ENCODE measurements at places on chromosomes 6 and 20. TPM values are rescaled to one million over a fixed set of nuclear protein-coding genes. Genes with fewer than 3 reads are reported as not detected.
A peak's percentile ranks its signal among the peaks of the same experiment; 100 is the strongest.

GRCh38 chr6:168086616-168087015 lies 7.6 kb upstream of the FRMD1 start:
- DNase-seq, result no peak
- no peaks in the 10 kb centered on the region for H3K27me3 ChIP-seq
- H3K4me1 ChIP-seq, result no peaks in the 10 kb centered on the region
- H3K36me3 ChIP-seq, result no peaks in the 10 kb centered on the region
- no peak overlapping the region for H3K4me3 ChIP-seq
- H3K27ac ChIP-seq, result no peak overlapping the region

- peak overlapping the region; percentile 93 for H3K4me3 ChIP-seq
- H3K36me3 ChIP-seq, result no peaks in the 10 kb centered on the region
- H3K27ac ChIP-seq, result peak overlapping the region; percentile 100
- DNase-seq, result peak; percentile 78
- no peaks in the 10 kb centered on the region for H3K27me3 ChIP-seq
- peaks cover 89% of the 10 kb centered on the region for H3K4me1 ChIP-seq
Measured at GRCh38 chr6:36120539-36120938, 9.8 kb upstream of the MAPK13 start.

- H3K27ac ChIP-seq, result peak overlapping the region; percentile 26
- peaks cover 20% of the 10 kb centered on the region for H3K4me1 ChIP-seq
- peaks cover 16% of the 10 kb centered on the region for H3K27me3 ChIP-seq
- H3K4me3 ChIP-seq, result no peak overlapping the region
Measured at GRCh38 chr20:650281-650680, 2.7 kb downstream of the SRXN1 start.

GRCh38 chr6:71345476-71346333 lies 57.1 kb downstream of the OGFRL1 start:
- no peaks in the 10 kb centered on the region for H3K27me3 ChIP-seq
- H3K4me1 ChIP-seq, result no peaks in the 10 kb centered on the region
- no peak overlapping the region for H3K27ac ChIP-seq
- DNase-seq, result no peak
- no peaks in the 10 kb centered on the region for H3K36me3 ChIP-seq

DNA sequence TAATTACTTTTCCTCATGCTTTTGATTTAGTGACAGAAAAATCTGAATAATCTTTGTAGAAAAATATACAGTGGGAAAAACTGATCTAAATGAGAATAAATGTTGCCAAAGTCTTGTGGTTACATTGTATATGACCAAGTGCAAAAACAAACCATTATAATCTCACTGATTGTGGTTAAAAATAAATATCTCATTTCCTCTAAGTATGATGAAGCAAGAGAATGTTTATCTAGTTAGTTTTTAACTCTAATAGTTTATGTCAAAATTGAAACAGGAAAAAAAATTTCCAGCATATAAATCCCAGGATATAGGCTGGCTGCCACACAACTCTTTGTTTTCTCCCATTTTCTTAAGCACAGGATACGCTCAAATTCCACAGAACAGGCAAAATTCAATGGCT lies 392.7 kb upstream of the ID4 start:
- H3K36me3 ChIP-seq, result no peaks in the 10 kb centered on the region
- no peak overlapping the region for H3K27ac ChIP-seq
- no peak overlapping the region for H3K4me3 ChIP-seq
- DNase-seq, result no peak

DNA sequence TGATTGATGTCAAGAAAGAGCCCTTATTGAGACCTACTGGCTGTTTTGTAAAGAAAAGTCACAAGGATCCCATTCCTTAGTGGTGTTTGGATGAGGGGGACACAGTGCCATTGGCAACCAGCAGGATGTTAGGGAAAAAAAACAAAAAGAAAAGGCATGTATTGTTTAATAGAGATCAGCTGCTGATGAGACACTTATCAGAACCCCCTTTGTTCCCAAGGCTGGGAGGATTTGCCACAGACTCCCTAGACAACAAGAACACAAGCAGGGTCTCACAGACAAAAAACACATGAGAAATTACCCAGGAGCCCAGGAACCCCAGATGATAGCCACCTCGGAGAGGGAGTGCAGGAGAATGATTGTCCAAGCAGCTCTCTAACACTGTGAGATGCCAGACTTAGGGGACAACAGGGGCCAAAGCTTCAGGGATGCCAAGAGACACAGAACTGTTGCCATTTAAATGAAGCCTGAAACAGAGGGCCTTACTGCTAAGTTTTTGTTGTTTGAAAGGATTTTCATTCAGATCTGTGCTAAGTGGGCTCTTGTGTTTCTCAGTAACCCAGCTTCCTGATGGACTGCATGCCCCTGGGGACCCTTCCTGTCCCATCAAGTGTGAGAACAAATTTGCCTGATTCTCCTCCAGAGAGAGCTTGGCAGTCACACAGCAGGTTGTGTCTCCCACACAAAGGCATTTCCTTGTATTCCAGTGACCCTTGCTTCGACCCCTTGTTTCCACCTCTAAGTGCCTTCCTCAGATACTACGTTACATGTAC lies 48.7 kb upstream of the HEY2 start:
- no peak overlapping the region for H3K4me3 ChIP-seq
- no peaks in the 10 kb centered on the region for H3K4me1 ChIP-seq
- peaks cover 6% of the 10 kb centered on the region for H3K27me3 ChIP-seq

GRCh38 chr20:38728191-38728781 lies 4.0 kb downstream of the SLC32A1 start:
- H3K27me3 ChIP-seq, result peaks cover 86% of the 10 kb centered on the region
- H3K4me3 ChIP-seq, result peak overlapping the region; percentile 65
- no peak overlapping the region for H3K27ac ChIP-seq

- peaks cover 33% of the 10 kb centered on the region for H3K27me3 ChIP-seq
- no peaks in the 10 kb centered on the region for H3K36me3 ChIP-seq
- H3K4me3 ChIP-seq, result no peak overlapping the region
- no peaks in the 10 kb centered on the region for H3K4me1 ChIP-seq
- no peak for DNase-seq
- H3K27ac ChIP-seq, result peak overlapping the region; percentile 40
Measured at GRCh38 chr6:1001655-1002349, 308.9 kb upstream of the EXOC2 start.

DNA sequence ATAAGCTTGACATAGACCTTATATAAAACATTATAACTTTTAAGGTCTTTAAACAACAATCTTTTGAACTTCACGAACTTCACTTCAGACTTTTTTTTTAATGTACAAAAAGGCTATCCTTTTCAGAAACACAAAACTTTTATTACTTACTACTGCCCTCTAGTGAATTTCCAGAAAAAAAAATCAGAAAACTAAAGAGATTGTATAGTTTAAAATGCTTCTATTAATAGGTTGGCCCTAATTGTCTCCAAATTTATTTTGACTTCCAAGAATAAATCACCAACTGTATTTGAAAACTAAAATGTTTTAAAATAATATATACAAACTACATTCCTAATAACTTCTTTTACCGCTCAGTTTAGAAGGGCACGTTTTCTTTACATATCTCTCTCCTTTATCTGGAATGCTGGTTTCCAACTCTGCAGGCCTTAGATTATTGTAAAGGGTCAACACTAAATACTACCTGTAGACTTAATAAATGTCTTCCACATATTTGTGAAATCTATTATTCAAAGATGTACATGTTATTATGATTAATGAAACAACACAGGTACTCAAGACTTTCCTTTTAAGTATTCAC lies 66.8 kb downstream of the LMBRD1 start:
- no peaks in the 10 kb centered on the region for H3K27me3 ChIP-seq
- no peaks in the 10 kb centered on the region for H3K4me1 ChIP-seq
- peaks cover 12% of the 10 kb centered on the region for H3K36me3 ChIP-seq
- no peak overlapping the region for H3K27ac ChIP-seq
- no peak for DNase-seq
- H3K4me3 ChIP-seq, result no peak overlapping the region

- no peak overlapping the region for H3K27ac ChIP-seq
- no peaks in the 10 kb centered on the region for H3K4me1 ChIP-seq
- no peak overlapping the region for H3K4me3 ChIP-seq
- no peaks in the 10 kb centered on the region for H3K36me3 ChIP-seq
Measured at GRCh38 chr6:88378639-88379038, 212.5 kb upstream of the CNR1 start.

GRCh38 chr20:2387580-2387979 lies 6.9 kb downstream of the TGM6 start:
- no peak for DNase-seq
- H3K36me3 ChIP-seq, result peaks cover 4% of the 10 kb centered on the region
- no peak overlapping the region for H3K4me3 ChIP-seq
- H3K27ac ChIP-seq, result no peak overlapping the region

Gene PRPH2
- not detected for total RNA-seq

Gene NMBR
- total RNA-seq, result not detected

Data from activated T-cell treated with anti-CD3 and anti-CD28 coated beads, Interleukin-2, amount 50 U/mL, for 72 hours (primary cell).